ENCODE measurements at places on chromosomes 4 and X. TPM values are rescaled to one million over a fixed set of nuclear protein-coding genes. Genes with fewer than 3 reads are reported as not detected.

DNA sequence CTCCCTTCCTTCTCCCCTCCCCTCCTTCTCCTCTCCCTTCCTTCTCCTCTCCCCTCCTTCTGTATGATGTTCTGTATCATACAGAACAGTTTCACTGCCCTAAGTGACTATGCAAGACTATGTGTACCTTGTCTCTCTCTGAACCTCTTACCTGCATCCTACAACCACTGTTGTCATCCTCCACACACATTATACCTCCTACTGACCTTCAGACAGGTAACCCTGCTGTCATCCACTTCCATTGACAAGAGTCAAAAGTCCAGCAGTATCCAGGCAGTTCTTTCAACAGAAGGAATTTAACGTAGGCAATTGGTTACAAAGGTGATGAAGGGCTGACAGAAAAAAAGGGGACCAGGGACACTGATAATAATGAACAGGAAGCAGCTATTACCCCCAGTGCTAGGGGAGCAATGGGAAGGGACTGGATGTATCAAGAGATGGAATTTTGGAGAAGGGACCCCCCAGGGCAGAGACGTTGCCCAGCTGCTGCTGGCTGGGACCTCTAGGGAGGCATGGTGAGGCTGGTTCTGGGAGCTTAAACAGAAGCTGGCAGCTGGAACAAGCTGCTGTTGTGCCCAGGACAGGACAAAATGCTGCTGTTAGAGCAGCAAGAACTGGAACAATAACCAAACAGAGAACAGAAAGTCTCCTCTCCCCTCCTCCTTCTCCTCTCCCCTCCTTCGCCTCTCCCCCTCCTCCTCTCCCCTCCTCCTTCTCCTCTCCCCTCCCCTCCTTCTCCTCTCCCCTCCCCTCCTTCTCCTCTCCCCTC lies 84.7 kb downstream of the DCTD start:
- DNase-seq = no peak

DNA sequence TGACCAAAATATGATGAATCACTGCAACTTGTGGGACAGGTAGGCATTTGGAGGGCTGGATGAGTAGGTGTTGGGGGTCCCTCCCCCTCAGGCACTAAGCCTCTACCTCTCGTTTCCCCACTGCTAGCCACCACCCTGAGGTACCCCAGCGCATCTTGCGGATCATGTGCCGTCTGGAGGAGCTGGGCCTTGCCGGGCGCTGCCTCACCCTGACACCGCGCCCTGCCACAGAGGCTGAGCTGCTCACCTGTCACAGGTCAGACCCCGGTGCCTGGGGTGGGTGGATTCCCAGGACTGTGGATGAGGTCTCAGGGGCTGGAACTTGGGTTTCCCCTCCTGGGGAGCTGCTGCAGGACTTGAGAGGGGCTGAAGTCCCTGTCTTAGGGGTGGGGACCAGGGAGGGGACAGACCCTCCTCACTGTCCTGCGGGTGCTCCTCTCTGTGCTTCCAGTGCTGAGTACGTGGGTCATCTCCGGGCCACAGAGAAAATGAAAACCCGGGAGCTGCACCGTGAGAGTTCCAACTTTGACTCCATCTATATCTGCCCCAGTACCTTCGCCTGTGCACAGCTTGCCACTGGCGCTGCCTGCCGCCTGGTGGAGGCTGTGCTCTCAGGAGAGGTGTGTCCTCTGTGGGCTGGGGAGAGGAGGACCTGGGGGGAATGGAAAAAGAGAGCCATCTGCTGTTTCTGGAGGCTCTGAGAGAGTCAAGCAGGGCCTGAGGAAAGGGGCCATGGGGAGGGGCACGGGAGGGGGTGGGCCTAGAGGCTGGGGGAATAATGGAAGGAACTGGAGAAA lies 10.1 kb upstream of the ERAS start:
- no peak for DNase-seq

DNA sequence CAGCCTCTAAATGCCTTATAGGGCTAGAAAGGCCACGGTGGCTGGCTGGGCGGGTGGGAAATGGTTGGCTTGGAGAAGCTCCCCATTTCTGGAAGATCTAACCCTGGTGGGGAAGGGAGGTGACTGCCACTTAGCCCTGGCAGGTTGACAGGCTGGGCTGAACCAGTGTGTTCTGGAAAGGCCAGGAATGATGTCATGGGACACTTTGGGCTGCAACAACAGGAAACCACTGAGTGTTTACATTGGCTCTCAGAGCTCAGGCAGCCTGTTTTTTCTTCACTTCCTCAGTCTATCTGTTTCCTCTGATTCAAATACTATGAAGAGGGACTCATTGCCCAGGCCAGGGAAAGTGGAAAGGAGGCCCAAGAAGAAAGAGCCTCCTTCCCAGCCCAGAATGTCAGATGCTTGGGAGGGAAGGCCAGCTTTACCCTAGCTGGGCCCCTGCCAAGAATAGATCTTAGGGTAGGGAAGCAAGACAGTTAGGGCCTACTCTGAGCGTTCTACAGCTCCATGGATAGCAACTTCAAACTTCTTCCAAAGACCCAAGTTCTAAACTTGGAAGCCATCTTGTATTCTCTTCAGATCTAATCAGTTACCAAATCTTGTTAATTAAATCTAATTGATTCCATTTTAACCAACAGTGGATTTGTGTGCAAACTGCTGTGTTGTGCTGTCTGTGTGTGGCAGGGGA lies 65.8 kb upstream of the MSN start:
- DNase-seq = no peak

DNA sequence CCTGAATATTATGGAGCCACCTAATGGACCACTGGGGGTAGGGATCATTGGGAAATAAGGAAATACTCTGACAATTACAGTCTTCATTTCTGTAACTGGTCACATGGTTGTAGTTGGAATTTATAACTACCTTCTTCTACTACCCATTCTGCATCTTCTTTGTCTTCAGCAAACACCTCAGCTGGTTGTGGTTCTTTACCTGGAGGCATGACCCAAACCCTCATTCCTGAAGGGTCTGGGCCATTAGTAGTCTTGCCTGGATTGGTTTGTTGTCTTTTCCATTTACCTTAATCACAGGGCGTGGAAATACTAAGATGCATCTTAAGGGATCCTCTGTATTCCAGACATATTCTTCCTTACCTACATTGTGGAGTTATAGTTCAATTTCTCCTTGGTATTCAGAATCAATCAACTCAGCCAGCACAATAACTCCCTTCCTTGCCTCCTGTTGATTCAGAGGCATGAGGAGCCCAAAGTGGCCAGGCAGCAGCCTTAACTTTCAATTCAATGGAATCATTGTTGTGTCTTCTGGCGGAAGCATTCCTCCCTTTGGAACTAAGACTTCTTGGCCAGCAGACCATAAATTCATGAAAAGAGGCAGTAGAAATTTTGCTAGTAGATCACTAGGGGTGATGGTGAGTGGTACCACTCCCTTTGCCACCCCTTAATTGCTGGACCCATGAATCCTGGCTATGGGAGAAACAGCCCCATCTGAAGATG lies 75.7 kb upstream of the RAP2C start:
- DNase-seq = no peak

DNA sequence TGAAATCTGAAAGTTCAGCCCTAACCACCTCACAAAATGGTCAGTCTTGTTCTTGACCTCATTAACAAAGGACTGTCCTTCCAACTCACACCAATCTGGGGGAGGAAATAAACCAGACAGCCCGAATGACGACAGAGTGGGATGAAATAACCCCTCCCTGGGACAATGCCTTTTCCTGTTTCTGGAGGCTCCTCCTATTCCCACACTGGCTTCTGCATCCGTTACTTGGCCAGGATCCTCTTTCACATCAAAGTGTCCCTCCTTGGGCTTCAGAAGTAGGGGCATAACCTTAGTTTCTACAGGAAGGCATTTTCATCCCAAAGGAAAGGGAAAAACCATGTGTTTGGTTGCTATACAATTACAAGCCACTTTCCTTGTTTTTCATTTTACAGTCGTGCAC lies 59.8 kb upstream of the RPL34 start:
- DNase-seq = no peak

CENPI gene
- 2.6 TPM for total RNA-seq

AVPR2 gene
- not detected for total RNA-seq

GABRQ gene
- total RNA-seq = not detected
